ENCODE measurements at places on chromosomes 12 and 14. TPM values are rescaled to one million over a fixed set of nuclear protein-coding genes. Genes with fewer than 3 reads are reported as not detected.

- no peak for DNase-seq
These were observed 39.6 kb downstream of the BRMS1L start for GRCh38 chr14:35865611-35866324.

DNA sequence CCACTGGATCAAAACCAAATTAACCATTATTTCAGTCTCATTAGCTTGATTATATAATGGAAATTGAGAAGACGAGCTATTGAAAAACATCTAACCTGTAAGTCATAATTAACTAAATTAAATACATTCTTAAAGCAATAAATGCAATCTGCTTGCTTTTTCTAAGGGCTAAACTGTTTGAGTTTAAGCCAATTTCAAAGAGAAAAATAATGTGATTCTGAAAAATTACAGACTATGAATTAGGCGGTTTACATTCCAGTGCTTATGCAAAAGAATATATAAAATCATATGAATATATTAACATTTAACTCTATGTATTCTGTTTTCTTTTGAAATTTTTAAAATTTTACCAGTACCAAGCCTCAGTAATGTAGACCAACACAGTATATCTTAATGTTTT lies 1349.4 kb downstream of the FSCB start:
- DNase-seq: no peak

- DNase-seq: no peak
These were observed 85.2 kb upstream of the NCOR2 start for GRCh38 chr12:124652661-124653060.

- DNase-seq: no peak
These were observed 79.0 kb downstream of the FRMD6 start for GRCh38 chr14:51730684-51731083.

GRCh38 chr12:116506697-116507064 lies 52.5 kb upstream of the MAP1LC3B2 start:
- no peak for DNase-seq

DNA sequence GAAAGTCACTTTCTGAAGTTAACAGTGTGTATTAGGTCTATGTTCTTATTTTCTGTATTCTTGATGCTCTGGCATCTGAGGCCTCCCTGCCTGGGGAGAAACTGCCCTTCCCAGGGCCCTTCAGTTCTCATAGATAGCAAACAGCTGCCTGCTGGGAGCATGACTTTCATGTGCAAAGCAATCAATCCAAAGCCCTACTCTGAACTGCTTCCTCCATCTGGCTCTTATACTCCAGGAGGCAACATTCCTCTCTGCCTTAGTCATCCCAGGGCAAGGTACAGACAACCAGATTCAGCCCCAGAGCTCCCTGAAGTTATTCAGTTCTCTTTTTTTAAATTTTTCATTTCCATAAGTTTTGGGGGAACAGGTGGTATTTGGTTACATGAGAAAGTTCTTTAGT lies 41.7 kb upstream of the RIN3 start:
- DNase-seq: no peak

GRCh38 chr12:88756917-88757316 lies 176.6 kb upstream of the KITLG start:
- no peak for DNase-seq

Gene CAPS2
- total RNA-seq: 3.0 TPM

Gene TIMELESS
- 57.6 TPM for total RNA-seq

Gene LALBA
- not detected for total RNA-seq

Gene SDR9C7
- not detected for total RNA-seq

Gene DHH
- total RNA-seq: not detected

Gene GLT8D2
- 0.43 TPM for total RNA-seq

Gene FIGNL2
- total RNA-seq: 0.40 TPM

Gene DIO2
- not detected for total RNA-seq
